Hippocampal formation (tissue), 2 donors: ENCODE measurements at places on chromosomes 16 and 17.

- peak; percentile 20 for DNase-seq
These were observed 156.4 kb downstream of the CMIP start for GRCh38 chr16:81601008-81601428.

GRCh38 chr16:79965718-79966117 is 365.2 kb upstream of the MAF start:
- DNase-seq: no peak

- no peak for DNase-seq
These were observed 403.4 kb downstream of the GRIN2A start for GRCh38 chr16:9778849-9779248.

- DNase-seq: no peak
These were observed 103.9 kb downstream of the CNTNAP4 start for GRCh38 chr16:76381096-76381495.

DNA sequence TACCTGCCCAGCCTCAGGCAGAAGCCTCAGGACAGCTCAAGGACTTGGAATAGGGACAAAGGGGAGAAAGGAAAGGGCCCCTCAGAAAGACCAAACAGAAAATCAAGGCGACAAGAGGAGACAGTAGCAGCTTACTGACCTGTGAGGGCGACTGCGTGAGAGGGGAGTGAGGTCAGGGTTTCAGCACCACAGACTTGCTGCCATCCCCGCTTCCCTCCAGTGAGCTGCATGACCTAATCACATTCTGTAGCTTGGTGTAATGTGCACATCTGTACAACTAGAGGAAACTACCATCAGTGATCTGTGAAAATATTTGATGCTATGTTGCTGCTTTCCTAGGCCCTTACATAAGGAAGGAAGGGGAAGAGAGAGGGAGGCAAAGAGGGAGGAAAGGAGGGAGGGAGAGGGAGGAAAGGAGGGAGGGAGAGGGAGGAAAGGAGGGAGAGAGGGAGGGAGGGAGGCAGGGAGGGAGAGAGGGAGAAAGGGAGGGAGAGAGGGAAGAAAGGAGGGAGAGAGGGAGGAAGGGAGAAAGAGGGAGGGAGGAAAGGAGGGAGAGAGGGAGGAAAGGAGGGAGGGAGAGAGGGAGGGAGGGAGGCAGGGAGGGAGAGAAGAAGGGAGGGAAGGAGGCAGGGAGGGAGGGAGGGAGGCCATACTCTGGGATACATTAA is 404.9 kb upstream of the CDH5 start:
- no peak for DNase-seq

- DNase-seq: no peak
These were observed 8.5 kb downstream of the SNTB2 start for GRCh38 chr16:69195369-69196029.

GRCh38 chr16:57061084-57061905 is 31.1 kb upstream of the CPNE2 start:
- no peak for DNase-seq
